ENCODE measurements at places on chromosomes 13 and 19.

GRCh38 chr19:47465957-47466356 is 5.7 kb downstream of the SLC8A2 start:
- no peak for DNase-seq

GRCh38 chr19:34075661-34076091 is 96.6 kb upstream of the LSM14A start:
- DNase-seq, result no peak

GRCh38 chr19:34184880-34185491 is 12.7 kb downstream of the LSM14A start:
- DNase-seq, result no peak

DNA sequence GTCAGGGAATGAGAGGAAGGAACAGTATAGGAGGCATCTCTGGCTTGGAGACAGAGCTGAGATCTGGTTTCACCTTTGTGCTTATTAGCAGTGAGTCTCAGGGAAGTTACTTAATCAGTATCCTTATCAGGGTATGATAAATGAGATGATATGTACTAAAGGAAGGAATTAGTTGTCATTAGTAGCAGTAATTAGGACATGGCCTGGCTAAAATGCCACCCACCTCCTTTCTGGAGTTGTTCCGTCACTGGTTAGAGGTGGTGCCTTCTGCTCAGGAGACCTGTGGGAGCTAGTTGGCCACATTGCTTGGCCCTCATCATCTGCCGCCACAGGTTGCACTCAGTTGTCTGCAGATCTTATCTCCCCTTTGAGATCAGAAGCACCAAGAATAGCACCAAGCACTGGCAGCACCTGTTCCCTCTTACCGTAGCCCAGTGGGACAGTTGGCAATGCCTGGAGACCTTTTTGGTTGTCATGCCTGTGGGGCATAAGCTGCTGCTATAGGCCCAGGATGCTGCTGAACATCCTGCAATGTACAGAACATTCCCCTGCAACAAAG is 4.7 kb downstream of the GPATCH1 start:
- DNase-seq, result no peak

GRCh38 chr13:99388334-99388923 is 81.2 kb upstream of the GPR183 start:
- no peak for DNase-seq

DNA sequence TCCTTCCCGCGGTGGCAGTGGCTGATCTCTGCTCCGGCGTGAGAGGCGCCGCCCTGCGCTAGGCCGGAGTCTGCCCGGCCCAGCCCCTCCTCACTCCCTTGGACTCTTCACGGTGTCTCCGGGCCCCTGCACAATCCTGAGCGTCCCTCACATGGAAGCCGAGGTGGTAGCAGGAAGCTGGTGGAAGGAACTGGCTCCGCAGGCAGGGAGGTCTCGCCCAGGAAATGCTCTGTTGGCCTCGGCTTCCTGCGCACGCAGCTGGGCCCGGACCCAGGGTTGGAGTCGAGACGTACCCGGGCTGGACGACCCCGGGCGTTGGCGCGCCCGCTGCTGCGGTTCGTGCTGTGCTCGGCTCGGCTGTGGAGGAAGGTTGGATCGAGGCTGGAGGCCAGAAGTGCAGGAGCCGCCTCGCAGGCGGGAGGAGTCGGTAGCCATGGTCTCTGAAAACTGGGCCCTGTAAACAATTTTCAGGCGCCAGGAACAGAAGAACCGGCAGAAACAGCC is 46.3 kb downstream of the ZNF724 start:
- DNase-seq, result no peak

DNA sequence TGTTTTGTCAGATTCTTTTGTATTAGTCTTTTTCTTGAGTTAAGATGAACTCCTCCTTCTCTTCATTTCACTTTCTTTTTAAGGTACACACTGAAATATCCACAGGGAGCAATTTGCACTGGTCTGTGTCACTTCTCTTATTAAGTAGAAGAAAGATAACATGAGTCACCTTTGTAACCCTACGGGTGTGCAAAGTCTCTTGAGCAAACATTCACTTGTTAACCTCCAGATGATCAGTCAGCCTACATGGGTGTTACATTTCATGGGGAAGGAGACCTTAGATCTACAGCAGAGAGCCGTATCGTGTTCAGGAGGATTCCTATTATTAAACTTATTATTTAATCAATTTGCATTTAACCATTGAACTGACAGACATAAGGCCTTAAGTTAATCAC is 5.1 kb downstream of the ZNF507 start:
- no peak for DNase-seq

DNA sequence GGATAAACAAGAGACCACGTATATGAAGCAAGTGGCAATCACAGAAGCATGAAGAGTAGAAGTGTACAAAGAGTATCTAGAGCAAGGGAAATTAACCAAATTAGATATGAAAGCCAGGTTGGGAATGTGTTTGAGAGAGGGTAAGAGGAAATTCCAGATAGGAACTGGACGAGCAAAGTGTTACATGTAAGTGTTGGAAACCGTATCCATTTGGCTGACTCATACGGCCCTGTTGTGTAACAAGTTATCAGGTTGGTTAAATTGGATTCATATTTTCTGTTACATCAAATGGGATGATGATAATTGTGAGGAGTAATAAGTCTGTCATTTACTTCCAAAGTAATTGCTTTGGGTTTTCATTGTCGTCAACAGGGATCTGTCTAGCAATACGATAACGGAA is 46.7 kb downstream of the RXFP2 start:
- no peak for DNase-seq

DNA sequence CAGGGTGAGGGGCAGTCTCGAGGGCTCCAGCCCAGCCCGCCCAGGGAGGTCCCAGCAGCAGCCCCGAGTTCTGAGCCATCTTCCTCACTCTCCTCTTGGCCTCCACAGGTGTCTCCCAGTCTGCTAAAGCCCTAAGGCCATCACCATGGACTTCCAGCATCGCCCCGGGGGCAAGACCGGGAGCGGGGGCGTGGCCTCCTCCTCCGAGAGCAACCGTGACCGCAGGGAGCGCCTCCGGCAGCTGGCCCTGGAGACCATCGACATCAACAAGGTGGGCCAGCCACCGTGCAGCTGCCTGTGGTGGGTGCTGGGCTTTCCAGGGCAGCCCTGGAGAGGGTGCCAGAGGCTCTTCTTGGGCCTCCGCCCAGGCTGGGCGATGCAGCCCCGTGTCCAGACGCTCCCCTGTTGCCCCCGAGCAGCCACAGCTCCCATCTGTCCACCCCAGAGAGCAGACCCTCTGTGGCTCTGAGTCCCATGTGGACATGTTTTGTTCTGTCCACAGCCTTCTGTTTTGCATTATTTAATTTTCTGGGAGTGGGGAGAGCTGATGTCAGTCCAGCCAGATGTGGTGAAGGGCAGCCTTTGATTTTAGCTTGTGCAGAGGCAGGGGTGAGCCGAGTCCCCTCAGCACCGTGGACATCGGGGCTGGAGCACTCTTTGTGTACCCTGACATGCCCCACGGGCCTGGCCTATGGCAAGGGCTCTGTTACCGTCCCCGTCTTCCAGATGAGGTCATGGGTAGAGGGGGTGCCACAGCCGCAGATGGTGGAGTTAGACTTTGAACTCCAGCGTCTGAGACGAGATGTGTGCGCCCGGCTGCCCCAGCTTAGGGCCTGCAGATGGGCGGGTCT is 5.6 kb upstream of the AMH start:
- DNase-seq, result no peak

GRCh38 chr13:82772816-82773215 is 1109.5 kb downstream of the SLITRK1 start:
- DNase-seq, result no peak

DNA sequence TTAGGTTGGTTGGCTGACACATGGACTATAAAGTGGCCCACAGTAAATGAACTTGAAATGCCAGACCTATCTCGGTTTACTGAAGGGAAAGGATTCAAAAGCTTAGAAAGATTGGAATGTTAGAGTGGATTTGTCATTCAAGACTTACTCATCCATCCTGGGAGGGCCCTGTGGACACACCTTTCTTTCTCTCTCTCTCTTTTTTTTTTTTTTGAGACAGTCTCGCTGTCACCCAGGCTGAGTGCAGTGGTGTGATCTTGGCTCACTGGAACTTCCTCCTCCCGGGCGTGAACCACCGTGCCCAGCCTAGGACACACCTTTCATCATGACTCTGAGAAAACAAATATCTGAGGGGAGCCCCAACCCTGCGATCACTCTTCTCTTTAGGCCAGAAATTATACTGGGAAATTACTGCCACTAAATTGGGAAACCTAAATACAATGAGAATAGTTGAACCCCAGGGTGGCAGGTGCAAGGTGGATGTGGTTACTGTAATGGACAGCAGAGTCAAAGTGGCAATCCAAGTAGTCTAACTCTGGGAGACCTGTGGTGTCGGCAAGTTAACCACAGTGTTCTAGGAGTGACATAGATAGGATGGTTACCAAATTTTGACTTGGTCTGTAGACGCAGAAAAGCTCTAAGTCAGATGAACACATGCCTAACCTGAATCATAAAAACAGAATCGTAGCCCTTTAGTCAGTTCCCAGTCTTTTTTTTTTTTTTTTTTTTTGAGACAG is 47.1 kb upstream of the ZMYM5 start:
- no peak for DNase-seq

GRCh38 chr19:48539503-48540096 is 12.4 kb upstream of the SULT2B1 start:
- DNase-seq, result no peak

GRCh38 chr13:60620611-60621395 is 223.8 kb downstream of the TDRD3 start:
- DNase-seq, result no peak

All from activated CD4-positive, alpha-beta T cell treated with anti-CD3 and anti-CD28 coated beads, Interleukin-2, amount 10 ng/mL, durations not matched to agents 7 days and 5 days (primary cell).